ENCODE measurements at places on chromosomes 3 and 15.

DNA sequence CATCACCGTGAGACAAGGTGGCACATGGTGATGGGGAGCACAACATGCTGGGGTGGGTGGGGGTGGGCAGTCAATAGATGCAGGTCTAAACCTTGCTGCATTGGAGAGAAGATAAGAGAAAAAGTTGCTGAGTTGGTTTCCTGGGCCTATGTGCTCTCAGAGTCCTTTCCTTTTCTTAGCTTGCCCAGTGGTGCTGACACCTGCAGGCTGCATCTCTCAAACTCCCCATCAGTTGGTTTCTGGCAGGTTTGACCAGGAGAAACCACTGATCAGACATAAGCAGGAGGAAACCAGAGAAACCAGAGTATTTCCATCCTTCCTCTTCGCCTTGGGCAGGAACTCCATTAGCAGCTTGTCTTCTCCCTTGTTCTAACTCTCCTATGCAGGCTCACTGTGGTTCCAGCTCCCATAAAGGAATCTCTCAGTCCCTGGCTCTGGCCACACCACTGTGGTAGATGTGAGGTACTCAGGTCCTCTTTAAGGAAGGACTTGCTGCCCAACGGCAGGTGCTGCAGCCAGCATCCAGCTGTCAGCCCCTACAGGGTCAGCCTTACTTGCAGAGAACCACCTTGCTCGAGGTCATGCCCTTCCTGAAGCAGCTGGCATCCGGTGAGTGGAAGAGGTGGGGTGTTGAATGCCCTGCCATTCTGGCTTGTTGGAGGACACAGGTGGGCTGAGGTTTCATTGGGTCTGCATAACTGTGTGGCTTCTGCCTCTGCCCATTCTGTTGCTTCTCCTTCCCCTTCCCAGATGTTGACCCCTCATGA lies 172.3 kb upstream of the ANKRD28 start:
- DNase-seq: no peak

DNA sequence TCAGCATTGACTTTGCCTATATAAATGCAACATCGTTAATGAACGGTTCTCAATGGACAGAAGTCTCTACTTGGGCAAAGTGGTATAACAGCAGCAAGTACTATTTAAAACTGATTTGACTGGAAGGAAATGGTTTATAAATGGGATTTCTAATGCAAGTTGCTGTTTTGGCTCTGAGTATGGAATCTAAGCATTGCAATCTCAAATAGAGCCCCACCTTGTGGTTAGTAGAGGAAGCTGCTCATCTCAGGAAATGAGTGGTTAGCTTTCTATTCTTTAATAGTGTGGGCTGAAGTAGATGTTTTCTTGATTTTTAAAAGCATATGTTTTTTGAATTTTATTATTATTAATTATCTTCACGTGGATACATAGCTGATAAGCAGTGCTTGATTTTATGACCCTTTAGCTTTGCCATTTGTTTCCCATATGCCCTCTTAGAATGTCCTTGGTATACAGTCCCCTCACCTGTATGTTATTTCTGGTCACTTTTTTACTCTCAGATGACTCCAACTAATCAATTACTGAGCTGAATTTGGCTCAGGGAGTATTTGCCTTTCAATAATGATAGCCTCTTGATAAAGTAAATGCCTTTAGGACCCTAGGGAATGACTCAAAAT lies 67.1 kb downstream of the OXSM start:
- DNase-seq: no peak

- no peak for DNase-seq
These were observed 27.9 kb downstream of the EIF1B start for GRCh38 chr3:40337136-40338108.

DNA sequence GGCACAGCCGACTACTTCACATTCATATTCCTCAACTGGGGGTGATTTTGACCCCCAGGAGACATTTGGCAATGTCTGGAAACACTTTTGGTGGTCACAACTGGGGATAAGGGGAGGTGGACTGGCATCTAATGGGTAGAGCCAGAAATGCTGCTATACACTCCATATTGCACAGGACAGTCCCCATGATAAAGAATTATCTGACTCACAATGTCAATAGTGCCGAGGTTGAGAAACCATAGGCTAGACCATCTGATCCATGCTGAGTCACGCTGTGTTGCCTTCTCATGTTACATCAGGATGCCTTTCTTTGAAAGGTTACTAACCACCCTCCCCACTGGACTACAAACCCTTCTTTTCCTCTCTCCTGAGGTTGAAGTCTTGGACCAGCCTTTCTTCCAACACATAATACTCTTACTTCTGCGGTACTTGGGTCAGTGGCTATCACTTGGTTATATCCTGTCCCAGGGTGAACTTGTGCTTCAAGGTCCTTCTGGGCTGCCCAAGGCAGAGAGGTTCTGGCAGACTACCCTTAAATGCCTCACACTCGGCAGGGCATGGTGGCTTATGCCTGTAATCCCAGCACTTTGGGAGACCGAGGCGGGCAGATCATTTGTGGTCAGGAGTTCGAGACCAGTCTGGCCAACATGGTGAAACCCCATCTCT lies 68.8 kb downstream of the CTNNB1 start:
- no peak for DNase-seq

GRCh38 chr3:55639896-55640765 lies 153.0 kb upstream of the WNT5A start:
- no peak for DNase-seq

All from C1 segment of cervical spinal cord (tissue), 14 donors.